Bronchial epithelial cell (primary cell): ENCODE measurements at places on chromosomes 4 and X. TPM values are rescaled to one million over a fixed set of nuclear protein-coding genes. Genes with fewer than 3 reads are reported as not detected.
A peak's percentile ranks its signal among the peaks of the same experiment; 100 is the strongest.

GRCh38 chrX:24563291-24564010, 83.7 kb downstream of the PCYT1B start:
- no peak for DNase-seq

- peak; percentile 84 for DNase-seq
These were observed 189.6 kb downstream of the BCOR start for GRCh38 chrX:39907964-39908661.

The CTPS2 gene
- 5.8 and 7.6 TPM in 2 replicates for total RNA-seq

The SLC25A4 gene
- total RNA-seq, result 16.9 and 20.0 TPM in 2 replicates

The EMCN gene
- total RNA-seq, result not detected in 2 replicates

The SFRP2 gene
- total RNA-seq, result not detected in 2 replicates
